HEK293T (cell line): ENCODE measurements at places on chromosomes 16 and 17.

GRCh38 chr16:54926166-54926838, 4.4 kb upstream of the IRX5 start:
- DNase-seq, result no peak

DNA sequence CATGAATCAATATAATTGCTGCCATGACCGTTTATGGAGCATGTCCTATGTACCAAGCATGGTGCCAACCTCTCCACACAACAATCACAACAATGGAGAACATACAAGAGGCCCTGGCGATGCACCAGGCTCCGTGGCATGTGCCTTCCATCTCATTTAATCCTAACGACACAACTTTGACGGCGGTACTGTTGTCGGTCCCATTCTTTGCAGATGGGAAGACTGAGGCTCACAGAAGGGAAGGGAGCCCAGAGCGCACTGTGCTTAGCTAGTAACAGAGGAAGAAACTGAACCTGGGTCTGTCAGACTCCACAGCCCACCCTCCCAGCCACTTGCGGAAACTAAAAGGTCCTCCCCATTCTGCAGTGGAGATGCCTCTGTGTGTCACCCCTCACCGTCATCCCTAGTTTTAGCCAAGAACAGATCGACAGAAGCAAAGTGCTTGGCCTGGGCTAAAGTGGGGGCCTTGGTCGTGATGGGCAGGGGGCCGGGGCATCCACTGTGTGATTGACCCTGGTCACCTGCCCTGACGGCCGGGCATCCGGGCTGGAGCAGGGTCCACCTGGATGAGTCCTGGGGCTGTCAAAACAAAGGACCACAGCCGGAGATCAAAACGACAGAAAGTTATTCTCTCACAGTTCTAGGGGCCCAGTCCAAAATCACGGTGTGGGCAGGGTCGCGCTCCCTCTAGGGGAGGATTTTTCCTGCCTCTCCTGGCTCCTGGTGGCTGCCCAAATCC, 183.9 kb downstream of the C16orf95 start:
- no peak for DNase-seq

DNA sequence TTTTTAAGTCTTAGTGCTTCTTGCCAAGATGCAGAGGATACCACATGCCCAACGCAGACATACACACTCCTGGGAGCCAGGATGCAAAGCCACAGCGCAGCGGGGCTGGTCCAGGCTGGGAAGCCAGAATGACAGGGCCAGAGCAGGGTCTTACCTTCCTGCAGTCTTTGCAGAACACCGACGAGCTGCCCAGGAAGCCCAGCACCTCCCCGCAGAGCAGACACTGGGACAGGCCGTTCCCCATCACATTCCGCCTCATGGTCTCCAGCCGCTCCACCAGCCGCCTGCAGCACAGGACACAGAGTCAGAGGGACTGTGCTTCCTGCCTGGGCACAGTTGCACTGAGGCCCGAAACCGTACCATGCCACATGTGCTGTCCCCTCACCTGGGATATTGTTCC, 33.3 kb downstream of the RPH3AL start:
- no peak for DNase-seq

DNA sequence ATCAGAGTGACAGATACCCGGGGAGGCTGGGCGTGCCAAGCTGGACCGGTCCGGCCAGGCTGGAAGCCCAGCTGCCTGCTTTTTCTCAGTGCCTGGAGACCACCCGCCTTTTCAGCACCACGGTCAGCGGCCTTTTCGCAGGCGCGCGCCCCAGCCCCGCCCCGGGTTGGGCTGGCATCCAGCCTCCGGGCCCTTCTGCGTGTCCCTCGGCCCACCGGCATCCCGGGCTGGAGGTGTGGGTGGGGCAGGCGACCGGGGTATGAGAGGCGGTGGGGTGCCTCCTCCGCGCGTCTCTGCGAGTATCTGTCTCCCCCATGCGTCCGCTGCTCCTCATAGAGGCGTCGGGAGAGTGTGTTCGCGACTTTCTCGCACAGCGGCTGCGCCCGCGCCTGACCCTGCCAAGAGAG, 102.5 kb downstream of the MRM1 start:
- peak; percentile 65 for DNase-seq

DNA sequence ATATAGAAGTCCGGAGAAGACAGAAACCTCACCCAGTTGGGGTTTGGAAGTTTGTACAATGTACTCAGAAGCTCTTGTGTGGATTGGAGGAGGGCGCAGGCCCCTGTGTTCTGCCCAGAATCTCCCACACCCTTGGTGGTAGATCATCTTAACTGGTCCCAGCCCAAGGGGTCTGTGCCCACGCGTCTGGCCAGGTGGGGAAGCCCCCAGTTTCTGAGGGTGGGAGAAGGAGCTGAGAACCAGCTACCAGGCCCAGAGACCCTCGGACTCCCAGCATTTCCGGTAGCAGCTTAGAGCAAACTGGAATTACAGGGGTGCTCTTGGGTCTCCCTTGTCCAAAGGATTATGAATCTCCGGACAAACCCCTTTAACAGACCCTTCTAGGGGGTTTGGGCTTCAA, 2.3 kb upstream of the PPP1R9B start:
- DNase-seq, result no peak

GRCh38 chr17:27486741-27487140, 30.5 kb downstream of the KSR1 start:
- DNase-seq, result no peak

GRCh38 chr17:57506774-57507127, 238.3 kb downstream of the CCDC182 start:
- DNase-seq, result no peak

DNA sequence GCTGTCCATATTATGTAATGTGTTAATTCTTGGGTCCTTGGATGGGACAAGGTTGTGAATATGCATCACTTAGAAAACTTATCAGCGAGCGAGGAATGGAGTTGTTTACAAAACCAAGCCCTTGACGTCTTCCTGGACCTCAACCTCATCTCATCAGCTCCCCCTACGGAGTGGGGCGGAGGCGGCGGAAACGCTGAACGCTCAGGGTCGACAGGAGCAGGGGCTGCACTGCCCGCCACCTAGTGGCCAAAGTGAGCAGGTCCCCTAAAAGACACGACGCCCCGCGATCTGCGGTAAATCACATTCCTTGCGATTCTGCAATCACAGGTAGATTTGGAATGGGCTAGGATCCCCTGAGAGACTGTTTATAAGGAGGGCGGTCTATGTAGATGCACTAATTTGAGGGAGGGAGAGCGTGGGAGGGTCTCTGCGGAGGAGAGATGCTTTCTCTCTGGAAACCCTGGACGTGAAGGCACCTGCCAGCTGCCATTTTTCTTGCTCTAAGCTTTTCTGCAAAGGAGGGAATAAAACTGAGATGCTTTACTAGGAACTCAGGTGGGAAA, 5.4 kb upstream of the ICAM2 start:
- DNase-seq, result peak; percentile 93

GRCh38 chr17:27549251-27549893, 81.6 kb upstream of the LGALS9 start:
- no peak for DNase-seq

DNA sequence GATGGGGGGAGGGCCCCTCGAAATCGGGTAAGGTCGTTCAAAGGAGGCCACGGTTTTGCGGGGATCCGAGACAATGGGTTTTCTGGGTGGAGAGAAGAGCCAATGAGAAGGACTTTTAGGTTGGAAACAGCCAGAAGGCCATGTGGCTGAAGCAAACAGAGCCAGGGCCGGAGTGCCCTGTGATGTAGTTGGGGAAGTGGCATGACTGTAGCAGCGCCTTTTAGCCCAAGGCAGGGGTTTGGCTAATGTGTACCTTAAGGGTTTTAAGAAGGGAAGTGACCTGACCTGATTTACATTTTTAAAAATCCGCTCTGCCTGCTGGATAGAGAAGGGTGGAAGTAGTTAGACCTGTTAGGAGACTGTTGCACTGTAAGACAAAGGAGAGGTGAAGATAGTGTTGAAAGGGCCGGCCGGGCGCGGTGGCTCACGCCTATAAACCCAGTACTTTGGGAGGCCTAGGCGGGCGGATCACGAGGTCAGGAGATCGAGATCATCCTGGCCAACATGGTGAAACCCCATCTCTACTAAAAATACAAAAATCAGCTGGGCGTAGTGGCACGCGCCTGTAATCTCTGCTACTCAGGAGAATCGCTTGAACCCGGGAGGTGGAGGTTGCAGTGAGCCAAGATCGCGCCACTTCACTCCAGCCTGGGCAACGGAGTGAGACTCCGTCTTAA, 1.0 kb downstream of the LYRM1 start:
- DNase-seq, result peak; percentile 21

GRCh38 chr17:80102664-80103448, 1.5 kb downstream of the GAA start:
- DNase-seq, result no peak

DNA sequence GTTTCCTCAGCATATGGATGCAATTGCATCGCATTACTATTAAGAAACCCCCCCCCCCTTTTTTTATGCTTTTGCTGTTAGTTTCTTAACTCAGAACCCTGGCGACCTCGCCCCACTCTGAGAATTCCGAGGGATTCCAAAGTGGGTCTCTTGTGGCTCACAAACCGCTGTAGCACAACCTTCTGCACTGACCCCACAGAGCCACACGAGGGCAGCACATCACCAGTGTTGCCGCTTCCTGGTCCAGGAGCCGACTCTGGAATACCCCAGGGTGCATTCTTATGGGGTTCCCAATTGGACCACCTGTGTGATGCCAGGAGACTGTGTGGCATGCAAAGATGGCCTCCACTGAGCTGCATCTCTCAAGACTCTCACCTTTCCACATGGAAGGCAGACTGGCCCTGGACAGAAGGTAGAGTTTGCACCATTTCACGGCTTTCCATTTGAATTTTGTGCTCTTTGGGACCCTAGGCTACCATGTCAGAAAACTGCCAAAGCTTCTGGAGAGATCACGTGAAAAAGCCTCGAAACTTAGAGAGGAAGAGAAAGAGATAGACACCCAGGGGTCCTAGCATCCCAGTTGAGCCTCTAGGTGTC, 432.7 kb upstream of the ASIC2 start:
- DNase-seq, result peak; percentile 47

- no peak for DNase-seq
Measured at GRCh38 chr16:17757808-17758207, 287.0 kb upstream of the XYLT1 start.

- no peak for DNase-seq
Measured at GRCh38 chr17:17714261-17714866, 33.1 kb downstream of the RAI1 start.

DNA sequence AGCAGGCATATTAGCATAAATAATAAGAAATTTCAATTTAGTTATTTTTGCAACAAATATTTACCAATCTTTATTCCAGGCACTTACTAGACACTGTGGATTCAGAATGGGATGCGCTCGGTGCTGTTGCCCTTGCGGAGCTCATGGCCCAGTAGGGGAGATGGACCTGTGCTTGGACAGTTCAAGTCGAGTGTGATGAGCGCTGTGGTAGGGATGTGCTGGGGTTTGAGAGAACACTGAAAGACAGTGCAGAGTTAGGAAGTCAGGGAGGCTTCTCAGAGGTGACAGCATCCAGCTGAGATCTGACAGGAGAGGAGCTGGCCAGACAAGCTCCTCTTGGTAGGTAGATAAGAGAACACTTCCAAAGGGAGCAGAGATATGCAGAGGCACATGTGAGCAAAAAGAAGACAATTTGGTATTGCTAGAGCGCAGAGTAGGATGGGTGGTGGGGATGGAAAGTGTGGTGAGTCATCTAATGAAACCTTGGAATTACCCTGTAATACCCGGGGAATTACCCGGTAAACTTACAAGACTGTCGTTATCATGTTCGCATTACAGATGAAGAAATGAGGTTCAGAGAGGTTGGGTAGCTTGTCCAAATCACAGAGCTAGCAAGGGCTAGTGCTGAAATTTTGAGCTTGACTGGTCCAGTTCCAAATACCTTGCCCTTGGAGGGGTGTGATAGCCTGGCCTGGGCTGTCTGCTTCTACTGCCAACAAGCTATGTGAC, 298.1 kb upstream of the N4BP1 start:
- no peak for DNase-seq
